ENCODE measurements at places on chromosomes 4 and X.

DNA sequence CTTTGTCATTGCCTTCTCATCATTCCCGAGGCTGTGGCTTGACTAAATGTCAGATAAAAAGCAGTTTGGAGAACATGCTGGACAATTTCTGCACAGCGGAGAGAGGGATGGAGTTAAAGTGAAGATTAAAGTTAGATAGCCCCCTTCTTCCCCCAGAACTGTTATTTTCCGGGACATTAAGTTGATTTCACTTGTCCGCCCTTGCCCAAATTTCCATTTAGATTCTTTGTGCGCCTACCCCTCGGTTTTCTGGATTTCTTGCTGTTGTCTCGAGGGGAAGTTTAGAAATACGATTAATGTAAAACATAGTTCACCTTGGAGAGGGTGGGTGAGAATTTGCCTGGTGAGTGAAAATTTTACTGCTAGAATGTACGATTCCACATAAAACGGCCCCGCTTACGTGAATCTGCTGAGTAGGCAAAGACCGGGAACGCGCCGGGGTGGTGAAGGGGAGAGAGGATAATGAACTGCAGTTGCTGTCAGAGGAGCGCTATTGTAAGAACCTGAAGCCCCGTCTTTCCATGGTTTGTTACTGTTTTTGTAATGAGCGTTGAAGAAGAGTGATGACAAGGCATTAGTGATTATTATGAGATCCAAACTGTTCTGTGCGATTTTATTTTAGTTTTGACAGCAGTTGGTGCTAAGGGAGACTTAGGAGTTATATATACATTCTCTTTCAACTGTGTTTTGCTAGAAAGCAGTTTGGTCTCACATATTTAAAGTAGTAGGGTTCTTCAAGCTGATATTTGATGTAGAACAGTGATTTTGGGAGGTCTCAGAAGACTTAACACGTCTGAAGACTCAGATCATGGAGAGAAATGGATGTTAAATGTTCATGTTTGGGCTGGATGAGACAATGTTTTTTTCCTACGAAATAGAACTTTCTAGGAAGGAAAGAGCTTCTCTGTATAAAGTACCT lies 73.0 kb downstream of the AFF1 start:
- DNase-seq = no peak

DNA sequence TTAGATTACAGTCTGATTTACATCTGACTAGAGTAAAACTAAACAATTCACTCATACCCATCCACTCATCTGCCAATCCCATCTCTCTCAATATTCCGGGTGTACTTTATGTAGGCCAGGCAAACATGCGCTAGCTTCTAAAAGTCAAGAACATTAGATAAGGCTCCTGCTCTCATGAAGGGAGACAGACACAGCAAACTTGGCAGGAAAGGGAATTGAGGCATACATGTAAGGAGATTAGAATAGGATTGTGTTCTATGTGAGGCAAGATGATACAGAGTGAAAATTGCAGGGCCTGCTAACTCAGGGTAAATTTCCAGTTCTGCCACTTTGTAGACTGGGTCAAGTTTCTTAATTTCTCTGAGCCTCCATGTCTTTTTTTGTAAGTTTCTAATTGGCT lies 135.8 kb downstream of the CDS1 start:
- no peak for DNase-seq

DNA sequence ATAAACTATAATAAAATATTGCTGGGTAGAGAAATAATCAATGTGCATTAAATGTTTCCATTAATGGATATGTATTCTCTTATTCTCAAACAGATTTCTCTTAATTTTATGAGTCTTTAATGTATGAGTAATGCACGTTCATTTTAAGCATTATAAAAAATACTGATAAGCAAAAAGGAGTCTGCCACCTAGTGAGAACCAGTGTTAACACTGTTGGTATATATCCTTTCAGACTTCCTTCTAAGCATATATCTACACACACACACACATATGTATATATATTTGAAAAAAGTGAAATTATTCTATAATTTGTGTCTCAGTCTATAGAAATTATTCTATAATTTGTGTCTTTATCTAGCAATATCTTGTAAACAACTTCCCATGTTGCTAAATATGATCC lies 49.9 kb upstream of the MTMR1 start:
- DNase-seq = no peak

- DNase-seq = no peak
These were observed 61.0 kb downstream of the STX18 start for GRCh38 chr4:4480685-4481398.

GRCh38 chr4:105318486-105318885 lies 155.4 kb downstream of the PPA2 start:
- no peak for DNase-seq

- no peak for DNase-seq
These were observed 73.3 kb downstream of the FIP1L1 start for GRCh38 chr4:53450773-53451172.

DNA sequence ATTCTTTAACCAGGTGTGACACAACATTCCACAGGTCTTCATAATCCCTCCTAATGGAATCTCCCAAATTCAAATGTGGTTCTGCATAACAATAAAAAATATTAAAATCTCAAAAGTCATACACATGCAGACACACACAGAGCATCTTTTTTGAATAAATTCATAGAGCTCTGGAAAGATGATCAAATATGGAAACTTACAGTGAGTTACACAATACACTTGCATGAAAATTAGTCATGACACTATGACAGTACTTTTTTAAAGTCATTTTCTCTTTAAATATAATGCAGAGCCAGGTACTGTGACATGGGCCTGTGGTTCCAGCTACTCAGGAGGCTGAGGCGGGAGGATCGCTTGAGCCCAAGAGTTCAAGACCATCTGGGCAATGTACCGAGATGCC lies 38.9 kb downstream of the DDX60L start:
- no peak for DNase-seq

- DNase-seq = no peak
These were observed 206.8 kb downstream of the SMARCA1 start for GRCh38 chrX:129316461-129316860.

DNA sequence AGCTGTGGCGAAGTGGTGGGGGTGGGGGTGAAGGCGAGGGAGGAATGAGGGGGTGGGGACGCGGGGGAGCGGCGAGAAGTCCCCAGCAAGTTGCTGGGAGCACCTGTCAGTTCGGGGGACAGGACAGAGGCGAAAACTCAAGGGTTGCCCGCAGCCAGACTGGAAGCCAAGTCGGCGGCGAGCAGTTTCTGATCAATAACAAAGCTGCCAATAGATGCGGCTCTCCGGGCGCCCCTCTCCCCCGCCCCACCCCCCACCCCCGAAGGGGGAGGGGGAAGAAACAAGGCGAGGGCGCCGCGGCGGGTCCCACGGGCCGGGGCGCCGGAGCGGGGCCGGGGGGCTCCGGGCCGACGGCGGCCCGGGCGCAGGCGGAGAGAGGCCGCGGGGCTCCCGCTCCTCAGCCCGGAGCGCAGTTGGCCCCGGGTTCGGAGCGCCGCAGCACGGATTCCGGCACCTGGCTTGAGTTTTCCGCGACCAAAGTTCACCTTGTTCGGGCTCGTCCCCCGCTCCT lies 379 bp downstream of the PDGFC start:
- no peak for DNase-seq

DNA sequence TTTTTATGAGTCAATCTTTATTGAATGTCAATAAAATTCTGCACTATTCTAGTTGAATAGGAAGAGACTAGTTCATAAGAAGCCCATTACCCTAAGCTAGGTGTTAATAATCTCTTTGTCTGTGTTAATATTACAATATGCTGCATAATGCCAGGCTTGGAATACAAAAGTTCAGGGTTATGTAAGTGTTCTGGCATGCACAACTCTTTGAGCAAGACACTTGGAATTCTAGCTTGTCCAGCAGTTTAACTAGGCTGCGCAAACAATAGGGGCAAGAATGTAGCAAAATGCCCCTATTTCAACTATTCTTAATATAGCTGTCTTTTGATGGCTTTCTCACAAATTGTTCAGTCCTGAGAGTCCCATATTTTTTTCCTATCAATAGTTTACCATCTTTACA lies 31.3 kb upstream of the ETNPPL start:
- no peak for DNase-seq

- DNase-seq = no peak
These were observed 554.8 kb upstream of the PABPC4L start for GRCh38 chr4:134756421-134756820.

GRCh38 chrX:19725641-19726040 lies 161.8 kb downstream of the SH3KBP1 start:
- DNase-seq = no peak

DNA sequence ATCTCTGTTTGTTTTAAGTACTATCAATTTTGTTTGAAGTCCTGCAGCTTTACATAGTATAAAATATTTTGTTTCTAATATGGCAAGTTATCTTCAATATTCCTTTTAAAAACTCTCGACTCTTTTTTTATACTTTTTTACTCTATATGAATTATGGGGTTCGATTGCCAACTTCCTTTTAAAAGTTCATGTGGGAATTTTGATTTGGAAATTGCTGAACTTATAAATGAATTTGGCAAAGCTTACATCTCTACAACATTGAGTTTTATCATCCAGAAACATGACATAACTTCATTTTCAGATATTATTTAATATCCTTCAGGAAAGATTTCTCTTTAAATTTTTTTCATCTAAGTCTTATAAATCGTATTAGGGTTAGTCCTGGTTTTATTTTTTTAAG lies 60.8 kb downstream of the ASB9 start:
- DNase-seq = no peak

DNA sequence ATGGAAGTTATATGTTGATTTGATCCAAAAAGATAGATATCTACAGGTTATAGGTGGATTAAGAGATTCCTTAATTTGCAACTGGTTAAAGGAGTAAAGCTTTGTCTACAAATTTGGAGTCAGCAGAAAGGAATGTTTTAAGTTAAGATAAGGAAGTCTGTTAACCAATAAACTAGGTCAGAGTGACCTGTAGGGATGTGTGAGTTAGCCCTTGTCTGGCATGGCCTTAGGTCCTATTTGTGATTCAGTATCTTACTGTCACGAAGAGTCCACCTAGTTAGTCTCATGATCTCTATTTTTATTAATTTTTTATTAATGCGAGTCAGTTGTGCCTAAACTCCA lies 230.8 kb downstream of the INPP4B start:
- no peak for DNase-seq

GRCh38 chr4:18533262-18533775 lies 511.8 kb upstream of the LCORL start:
- DNase-seq = no peak

- no peak for DNase-seq
These were observed 78.0 kb upstream of the MAD2L1 start for GRCh38 chr4:120144634-120145033.

DNA sequence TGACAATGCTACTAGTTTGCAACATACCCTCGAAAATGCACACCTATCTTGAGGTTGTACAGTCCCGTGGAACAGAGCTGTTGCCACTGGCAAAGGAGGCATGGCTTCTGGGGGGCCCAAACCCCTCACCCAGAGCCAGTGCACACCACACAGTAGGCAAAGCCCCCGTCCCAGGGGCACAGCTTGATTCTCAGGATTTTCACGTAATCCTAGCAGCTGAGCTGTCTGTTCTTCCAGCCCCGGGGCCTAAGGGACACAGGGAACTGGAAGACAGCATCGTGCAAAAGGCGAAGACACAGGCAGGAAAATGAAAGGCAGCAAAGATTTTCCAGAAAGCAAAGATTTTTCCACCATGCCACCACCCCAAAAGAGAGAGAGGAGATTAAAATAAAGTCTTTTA lies 77.2 kb downstream of the JAKMIP1 start:
- no peak for DNase-seq

DNA sequence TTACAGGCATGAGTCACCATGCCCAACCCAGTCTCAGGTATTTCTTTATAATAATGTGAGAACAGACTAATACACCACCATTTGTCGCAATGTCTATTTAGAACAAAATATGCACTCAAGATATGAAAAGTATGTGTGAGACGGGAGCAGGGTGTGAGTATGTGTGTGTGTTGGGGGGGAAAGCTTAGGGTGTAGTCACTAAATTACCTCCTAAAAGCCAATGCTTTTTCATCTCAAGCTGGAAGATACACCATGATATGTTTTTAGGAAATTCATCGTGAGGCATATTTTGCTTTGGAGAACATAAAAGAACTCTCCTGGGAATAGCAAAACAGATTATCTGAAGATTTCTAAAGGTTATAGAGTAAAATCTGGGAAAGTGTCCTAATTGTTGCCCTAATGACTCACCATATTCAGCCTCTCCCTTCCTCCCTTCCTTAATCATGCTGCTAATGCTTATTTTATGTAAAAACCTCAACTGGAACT lies 262.7 kb downstream of the PDHA2 start:
- no peak for DNase-seq

GRCh38 chr4:57550198-57550597 lies 440.0 kb upstream of the IGFBP7 start:
- no peak for DNase-seq

- DNase-seq = no peak
These were observed 10.0 kb downstream of the CLCN4 start for GRCh38 chrX:10166731-10167151.

DNA sequence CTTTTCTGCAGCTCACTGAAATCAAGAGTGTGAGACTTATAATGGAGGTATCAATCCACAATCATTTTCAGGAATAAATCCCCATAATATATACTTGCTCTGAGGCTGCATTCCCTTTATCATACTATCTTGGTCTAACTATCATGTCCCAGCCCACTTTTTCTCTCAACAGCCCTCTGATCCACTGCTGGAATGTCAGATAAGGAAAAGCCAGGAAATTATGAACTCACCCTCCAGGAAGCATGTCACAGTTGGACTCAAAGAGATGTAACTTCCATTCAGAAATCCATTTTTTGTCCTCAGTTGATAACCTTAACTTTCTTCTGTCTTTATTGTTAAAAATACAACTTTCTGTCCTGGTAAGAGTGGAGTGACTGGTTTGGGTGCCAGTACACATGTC lies 144.9 kb downstream of the PCDH19 start:
- no peak for DNase-seq

- DNase-seq = no peak
These were observed 777 bp upstream of the CASK start for GRCh38 chrX:41923978-41924683.

GRCh38 chr4:145703850-145704497 lies 24.0 kb downstream of the C4orf51 start:
- no peak for DNase-seq

DNA sequence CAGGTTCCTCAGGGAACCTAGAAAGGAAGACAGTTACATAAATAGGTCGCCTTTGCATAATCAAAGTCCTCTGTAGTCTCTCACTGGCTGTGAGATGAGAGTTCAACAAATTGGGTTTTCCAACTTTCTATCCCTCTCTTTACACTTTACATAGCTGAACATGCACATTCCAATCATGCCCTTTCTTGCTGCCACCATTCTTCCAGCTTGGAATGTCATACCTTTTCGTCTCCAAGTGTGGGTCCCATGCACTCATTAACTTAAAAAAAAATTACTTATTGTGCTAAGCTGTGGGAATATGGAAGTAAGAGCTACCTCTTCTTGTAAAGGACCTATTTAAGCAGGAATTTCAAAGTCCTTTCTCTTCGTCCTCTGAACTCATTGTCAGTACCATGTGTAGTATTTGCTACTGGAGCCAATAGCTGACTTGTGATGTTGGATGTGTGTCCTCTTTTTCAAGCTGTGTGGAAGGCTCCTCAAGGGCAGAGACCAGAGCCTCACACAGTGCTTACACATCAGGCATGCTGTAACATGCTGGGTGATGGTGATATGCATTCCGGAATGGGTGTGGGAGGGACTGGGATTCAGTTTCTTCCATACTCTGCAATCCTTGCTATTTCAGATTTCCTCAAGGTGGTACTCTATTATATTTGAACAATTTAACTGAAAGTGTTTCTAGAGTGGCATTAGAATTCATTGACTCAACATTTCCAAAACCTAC lies 7.1 kb downstream of the ENOPH1 start:
- no peak for DNase-seq

- DNase-seq = no peak
These were observed 35.1 kb downstream of the PSAPL1 start for GRCh38 chr4:7399440-7400234.

- peak; percentile 92 for DNase-seq
These were observed 230.3 kb upstream of the PGRMC2 start for GRCh38 chr4:128517739-128518510.
